ENCODE measurements at places on chromosomes 6 and 20. TPM values are rescaled to one million over a fixed set of nuclear protein-coding genes. Genes with fewer than 3 reads are reported as not detected.

Gene FKBP5
- 20.5 TPM for total RNA-seq

Gene SRF
- 76.8 TPM for total RNA-seq

GRCh38 chr6:11066505-11067347 lies 22.6 kb upstream of the ELOVL2 start:
- no peak for DNase-seq
- H3K36me3 ChIP-seq: no peaks in the 10 kb centered on the region
- no peaks in the 10 kb centered on the region for H3K27me3 ChIP-seq
- H3K4me3 ChIP-seq: no peak overlapping the region

DNA sequence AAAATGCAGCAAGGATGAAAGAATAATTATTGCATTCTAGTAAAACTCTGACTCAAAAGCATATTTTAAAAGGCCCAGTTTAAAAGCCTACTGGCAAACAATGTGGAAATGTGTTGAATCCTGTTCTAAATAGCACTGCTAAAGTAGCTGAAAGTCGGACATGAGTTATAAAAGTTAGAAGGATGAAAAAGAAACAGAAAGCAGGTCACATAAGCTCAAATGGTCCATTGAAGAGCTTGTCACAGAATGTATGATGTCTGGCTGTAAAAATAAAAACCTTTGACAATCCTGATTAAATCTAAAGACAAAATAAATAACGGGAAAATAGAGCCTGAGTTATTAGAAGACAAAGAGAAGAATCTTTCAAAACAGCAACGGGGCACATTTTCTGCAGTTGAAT lies 218.6 kb upstream of the UFL1 start:
- no peak overlapping the region for H3K27ac ChIP-seq
- no peaks in the 10 kb centered on the region for H3K27me3 ChIP-seq
- no peaks in the 10 kb centered on the region for H3K4me1 ChIP-seq
- H3K36me3 ChIP-seq: no peaks in the 10 kb centered on the region
- no peak for DNase-seq
